Effector CD4-positive, alpha-beta T cell (primary cell): ENCODE measurements at places on chromosomes 6 and 20.

DNA sequence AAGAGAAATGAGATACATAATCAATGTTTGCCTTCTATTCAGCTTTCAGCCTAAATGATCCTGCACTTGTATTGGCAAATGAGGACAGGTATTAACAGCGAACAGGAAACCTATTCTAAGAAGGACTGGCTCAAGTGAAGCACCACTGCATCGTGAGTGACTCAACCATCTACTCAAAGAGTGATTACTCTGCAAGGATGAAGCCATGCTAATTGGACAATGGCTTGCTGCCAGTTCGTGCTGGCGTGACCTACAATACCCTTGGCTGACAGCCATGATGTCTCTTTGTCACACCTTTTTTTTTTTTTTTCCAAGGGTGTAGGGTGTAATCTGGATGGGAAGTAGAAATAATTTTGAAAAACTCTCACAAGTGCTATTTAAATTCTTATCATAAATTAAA, 104.9 kb downstream of the GJA10 start:
- no peak for DNase-seq

- DNase-seq = no peak
Observed at GRCh38 chr6:111356551-111356950, 126.5 kb downstream of the REV3L start.

GRCh38 chr6:4466261-4466660, 309.9 kb upstream of the CDYL start:
- DNase-seq = no peak

DNA sequence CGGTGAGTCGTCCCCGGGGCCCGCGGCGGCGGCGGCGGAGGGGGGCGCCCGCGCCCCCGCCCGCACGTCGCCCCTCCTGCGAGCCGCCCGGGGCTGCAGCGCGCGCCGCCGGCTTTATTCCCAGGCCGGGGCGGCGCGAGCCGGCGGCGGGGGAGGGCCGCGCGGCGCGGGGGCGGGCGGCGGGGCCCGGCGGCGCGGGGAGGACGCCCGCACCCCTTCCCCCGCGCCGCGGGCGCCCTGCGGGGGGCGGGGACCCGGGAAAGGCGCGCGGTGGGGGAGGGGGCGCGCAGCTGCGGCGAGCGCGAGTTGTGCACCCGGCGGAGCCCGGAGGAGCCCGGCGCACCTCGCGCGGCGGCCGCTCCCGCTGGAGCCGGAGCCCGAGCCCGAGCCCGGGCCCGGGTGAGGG, 646 bp downstream of the HMGA1 start:
- DNase-seq = peak; percentile 31

- DNase-seq = no peak
Observed at GRCh38 chr6:85472744-85473143, 22.9 kb downstream of the NT5E start.

DNA sequence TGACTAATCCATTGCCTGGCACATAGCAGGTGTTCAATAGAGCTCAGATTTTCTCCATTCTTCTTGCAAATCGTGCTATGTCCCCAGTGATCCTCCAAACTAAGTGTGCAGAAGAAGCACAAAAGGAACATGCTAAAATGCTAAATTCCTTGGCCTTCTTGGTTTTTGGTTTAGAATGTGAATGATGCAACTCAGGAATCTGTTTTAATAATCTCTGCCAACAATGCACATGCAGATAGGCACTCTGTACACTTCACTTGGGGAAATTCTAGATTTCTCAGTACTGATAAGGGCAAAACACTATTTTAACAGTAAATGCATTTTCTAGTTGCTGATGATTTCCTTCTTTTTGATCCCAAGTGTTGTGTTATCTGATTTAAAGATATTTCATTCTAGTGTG, 35.2 kb downstream of the SLC22A1 start:
- no peak for DNase-seq

- peak; percentile 96 for DNase-seq
Observed at GRCh38 chr20:21125849-21126580, at the start of gene KIZ. Gene KIZ, plus strand, starts transcription at chr20:21126082. Its CDS starts 34 bp downstream, at chr20:21126116.

GRCh38 chr6:89562093-89562973, 76.2 kb downstream of the LYRM2 start:
- no peak for DNase-seq

- no peak for DNase-seq
Observed at GRCh38 chr20:51767867-51768758, at the start of gene ATP9A. Gene ATP9A, minus strand, starts transcription at chr20:51768390. Its CDS starts 21 bp downstream, at chr20:51768369.

DNA sequence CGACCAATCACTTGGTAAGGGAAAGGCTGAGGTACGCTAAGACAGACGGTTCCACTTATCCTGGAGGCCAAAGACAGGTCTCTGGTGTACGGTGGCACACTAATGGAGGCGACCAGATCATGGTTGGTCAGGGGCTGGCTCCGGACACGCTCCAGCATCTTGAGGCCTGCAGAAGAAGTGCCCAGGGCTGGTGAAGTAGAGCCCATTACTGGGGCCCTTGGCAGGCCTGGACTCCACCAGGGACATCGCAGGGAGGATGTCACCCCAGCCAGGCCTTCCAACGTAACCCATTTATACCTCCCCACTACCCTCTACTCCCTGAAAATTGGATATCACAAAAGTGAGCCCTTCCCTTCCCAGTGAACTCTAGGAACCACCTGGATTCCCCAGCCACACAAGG, 16.2 kb downstream of the KHDC1L start:
- no peak for DNase-seq

GRCh38 chr20:50550531-50550930, 40.3 kb downstream of the PTPN1 start:
- DNase-seq = no peak

- no peak for DNase-seq
Observed at GRCh38 chr6:24273096-24273870, 84.6 kb downstream of the DCDC2 start.

GRCh38 chr6:15368186-15368585, 122.3 kb downstream of the JARID2 start:
- no peak for DNase-seq

GRCh38 chr6:168341280-168341900, 21.8 kb upstream of the DACT2 start:
- DNase-seq = no peak

DNA sequence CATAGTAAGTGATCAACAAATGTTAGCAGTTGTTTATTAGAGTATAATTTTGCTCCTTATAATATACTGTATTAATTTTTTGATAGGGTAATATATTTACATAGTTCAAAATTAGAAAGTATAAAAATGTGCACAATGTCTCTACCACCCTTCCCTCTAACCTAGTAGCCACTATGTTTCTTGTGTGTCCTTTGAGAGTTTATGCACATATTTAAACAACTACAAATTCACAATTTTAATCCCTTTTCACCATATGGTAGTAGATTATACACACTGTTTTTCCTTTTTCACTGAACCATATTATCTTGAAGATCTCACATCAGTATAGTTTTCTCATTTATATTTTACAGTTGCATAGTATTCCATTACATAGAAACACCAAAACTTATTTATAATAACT, 194.9 kb downstream of the ASCC3 start:
- no peak for DNase-seq

- no peak for DNase-seq
Observed at GRCh38 chr6:53284901-53285300, 63.8 kb downstream of the ELOVL5 start.

- DNase-seq = no peak
Observed at GRCh38 chr20:309306-309840, 12.0 kb downstream of the ZCCHC3 start.

DNA sequence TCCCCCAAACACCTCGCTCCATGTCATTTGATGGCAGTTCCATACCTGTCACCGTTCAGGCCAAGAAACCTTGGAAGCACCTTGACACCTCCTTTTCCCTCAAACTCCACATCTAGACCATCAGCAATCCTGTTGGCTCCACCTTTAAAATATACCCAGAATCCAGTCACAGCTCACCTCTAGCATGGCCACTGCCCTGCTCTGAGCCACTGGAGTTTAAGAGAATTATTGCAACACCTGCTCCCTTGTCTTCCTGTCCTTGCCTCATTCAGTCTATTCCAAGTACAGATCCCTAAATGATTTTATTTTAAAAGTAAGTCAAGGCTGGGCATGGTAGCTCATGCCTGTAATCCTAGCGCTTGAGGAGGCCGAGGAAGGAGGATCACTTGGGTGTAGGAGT, 11.6 kb upstream of the TRIB3 start:
- DNase-seq = no peak

GRCh38 chr6:56419191-56419590, 171.8 kb upstream of the COL21A1 start:
- no peak for DNase-seq

GRCh38 chr6:167946007-167946406, 51.5 kb upstream of the KIF25 start:
- no peak for DNase-seq

DNA sequence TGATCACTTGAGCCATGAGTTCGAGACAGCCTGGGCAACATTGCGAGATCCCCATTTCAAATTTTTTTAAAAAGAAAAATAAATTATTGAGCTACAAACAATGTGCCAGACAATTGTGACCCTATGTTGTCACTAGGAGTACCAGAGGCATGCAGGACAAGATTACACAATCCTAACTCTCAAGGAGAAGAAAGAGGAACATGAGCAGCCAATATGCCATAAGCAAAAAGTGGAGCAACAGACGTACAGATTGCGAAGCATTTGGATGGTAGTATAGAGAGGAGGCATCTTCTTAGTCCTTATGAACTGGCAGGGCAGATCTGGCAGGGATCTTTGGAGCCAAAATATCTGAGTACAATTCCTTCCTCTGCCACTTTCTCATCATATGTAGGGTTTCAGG, 156.4 kb downstream of the OR2B2 start:
- DNase-seq = no peak

- no peak for DNase-seq
Observed at GRCh38 chr6:23890543-23891227, 235.3 kb upstream of the NRSN1 start.

- DNase-seq = no peak
Observed at GRCh38 chr6:66103354-66103753, 396.3 kb upstream of the EYS start.

- DNase-seq = no peak
Observed at GRCh38 chr20:58340853-58341252, 31.3 kb downstream of the RAB22A start.

GRCh38 chr20:48550814-48551213, 277.0 kb downstream of the PREX1 start:
- DNase-seq = no peak

GRCh38 chr6:121093928-121094327, 240.4 kb downstream of the TBC1D32 start:
- no peak for DNase-seq

- DNase-seq = no peak
Observed at GRCh38 chr6:170296423-170296745, 5.5 kb upstream of the DLL1 start.

- no peak for DNase-seq
Observed at GRCh38 chr6:127100510-127101140, 17.8 kb upstream of the RSPO3 start.

- DNase-seq = no peak
Observed at GRCh38 chr20:48414786-48415185, 413.0 kb downstream of the PREX1 start.

- no peak for DNase-seq
Observed at GRCh38 chr20:23509247-23509913, 18.5 kb downstream of the CST8 start.

DNA sequence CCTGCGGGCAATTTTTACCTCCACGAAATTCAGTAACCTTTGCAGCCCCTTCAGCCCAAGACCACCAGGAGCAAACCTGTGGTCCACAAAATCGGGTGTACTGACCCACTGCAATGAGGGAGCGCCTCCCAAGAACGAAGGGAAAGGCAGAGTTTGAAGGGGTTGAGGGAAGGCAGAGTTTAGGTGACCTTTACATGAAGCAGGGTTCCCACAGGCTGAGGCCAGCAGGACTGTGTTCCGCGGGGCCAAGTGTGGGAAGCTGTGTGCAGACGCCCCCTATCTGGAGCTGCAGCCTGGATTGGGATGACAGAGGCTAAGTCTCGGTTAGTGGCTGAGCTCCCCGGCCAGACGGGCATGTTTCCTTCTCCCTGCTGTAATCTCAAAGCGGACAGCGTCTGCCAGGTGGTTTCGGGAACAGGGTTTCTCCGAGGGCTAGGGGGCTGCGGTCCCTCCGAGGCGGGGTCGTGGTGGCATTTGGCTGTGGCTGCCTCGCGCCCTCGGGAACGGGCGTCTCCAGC, 826 bp upstream of the PYGB start:
- DNase-seq = no peak

DNA sequence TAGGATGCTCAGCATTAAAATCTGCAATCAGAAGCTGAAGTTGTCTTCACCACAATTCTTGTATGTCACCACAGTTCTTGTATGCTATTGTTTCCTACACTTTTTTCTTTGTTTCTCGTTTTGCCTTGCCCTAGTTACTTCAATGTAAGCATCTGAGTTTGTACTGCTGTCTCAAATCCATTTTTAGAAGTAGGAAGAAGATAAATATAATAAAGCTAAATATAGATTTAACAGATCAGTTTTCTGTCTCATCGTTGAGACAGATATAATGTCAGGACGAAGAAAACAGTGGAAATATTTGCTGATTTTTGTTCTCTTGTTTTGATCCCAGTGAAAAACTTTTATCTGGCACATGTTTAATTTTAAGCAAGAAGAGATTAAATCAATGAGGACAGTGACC, 318.0 kb downstream of the QKI start:
- no peak for DNase-seq

- no peak for DNase-seq
Observed at GRCh38 chr20:42790111-42790510, 399.6 kb downstream of the PTPRT start.

DNA sequence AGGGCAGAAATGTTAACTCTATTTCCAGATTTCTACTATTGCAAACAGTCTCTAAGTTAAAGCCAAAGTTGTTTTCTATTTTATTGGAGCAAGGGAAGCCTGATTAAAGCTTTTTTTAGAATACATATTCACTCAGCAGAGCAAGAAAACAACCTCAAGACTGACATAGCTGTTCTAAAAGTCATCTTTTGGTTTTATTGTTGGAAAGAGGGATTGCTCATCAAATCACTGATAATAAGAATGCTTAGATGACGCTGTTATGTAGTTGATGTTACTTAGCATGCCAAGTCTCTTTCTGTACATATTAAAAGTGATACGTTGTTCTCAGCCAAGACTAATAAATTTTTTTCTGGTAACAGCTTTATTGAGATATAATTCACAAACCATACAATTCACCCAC, 172.6 kb upstream of the LAMA2 start:
- no peak for DNase-seq

DNA sequence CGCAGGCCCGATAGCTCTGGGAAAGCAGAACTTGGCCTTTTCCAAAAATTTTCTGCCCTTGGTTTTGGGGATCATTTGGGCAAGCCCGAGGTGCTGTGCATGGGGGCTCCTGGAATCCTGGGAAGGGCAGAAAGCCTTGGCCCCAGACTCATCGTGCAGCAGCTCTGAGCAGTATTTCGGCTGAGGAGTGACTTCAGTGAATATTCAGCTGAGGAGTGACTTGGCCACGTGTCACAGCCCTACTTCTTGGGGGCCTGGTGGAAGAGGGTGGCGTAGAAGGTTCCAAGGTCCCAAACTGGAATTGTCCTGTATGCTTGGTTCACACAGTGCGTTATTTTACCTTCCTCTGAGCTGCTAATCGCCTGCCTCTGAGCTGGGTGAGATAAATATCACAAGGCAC, 1.1 kb upstream of the BMP2 start:
- no peak for DNase-seq

- peak; percentile 2 for DNase-seq
Observed at GRCh38 chr6:53795702-53796450, 1.1 kb downstream of the LRRC1 start.

- no peak for DNase-seq
Observed at GRCh38 chr20:63945031-63945658, 11.1 kb downstream of the UCKL1 start.

GRCh38 chr6:40343877-40344565, 243.1 kb downstream of the LRFN2 start:
- DNase-seq = no peak

- no peak for DNase-seq
Observed at GRCh38 chr20:3651204-3651962, 11.8 kb downstream of the GFRA4 start.
